ENCODE measurements at places on chromosomes 1 and 21. TPM values are rescaled to one million over a fixed set of nuclear protein-coding genes. Genes with fewer than 3 reads are reported as not detected.

The IRF6 gene
- total RNA-seq = 1.9 TPM

The TMEM200B gene
- total RNA-seq = 31.6 TPM

The FMN2 gene
- 2.8 TPM for total RNA-seq

The CD2 gene
- total RNA-seq = not detected

The SLC22A15 gene
- total RNA-seq = 6.5 TPM

The HJV gene
- 0.77 TPM for total RNA-seq

The DRAM2 gene
- 33.5 TPM for total RNA-seq

The RAB7B gene
- total RNA-seq = 0.78 TPM

The C1QC gene
- total RNA-seq = 23.0 TPM

The ZNF670 gene
- 1.7 TPM for total RNA-seq

The CLCNKA gene
- 0.20 TPM for total RNA-seq

The PTPRU gene
- 30.5 TPM for total RNA-seq

The SPATA46 gene
- not detected for total RNA-seq

The CFAP141 gene
- total RNA-seq = not detected

The CD5L gene
- total RNA-seq = not detected

The CFHR1 gene
- total RNA-seq = not detected

The OPTC gene
- not detected for total RNA-seq

The TESK2 gene
- total RNA-seq = 4.8 TPM

The LCE1E gene
- total RNA-seq = not detected

The LPAR3 gene
- 0.13 TPM for total RNA-seq

The CACNA1S gene
- not detected for total RNA-seq

The MX2 gene
- 14.6 TPM for total RNA-seq

The GJB3 gene
- total RNA-seq = not detected

The FOXD3 gene
- total RNA-seq = 2.2 TPM

The CD84 gene
- 4.8 TPM for total RNA-seq

The WNT9A gene
- 5.4 TPM for total RNA-seq

The GJA5 gene
- 3.9 TPM for total RNA-seq

The GUCA2B gene
- not detected for total RNA-seq

The GPR3 gene
- 0.67 TPM for total RNA-seq

The LCE1D gene
- total RNA-seq = not detected

The WDR26 gene
- 63.9 TPM for total RNA-seq

The GOLT1A gene
- total RNA-seq = not detected

The ALX3 gene
- not detected for total RNA-seq

The TLR5 gene
- total RNA-seq = 15.1 TPM

The CXADR gene
- total RNA-seq = 7.6 TPM

The MFAP2 gene
- 4.2 TPM for total RNA-seq

The NT5C1A gene
- total RNA-seq = not detected

The SEC16B gene
- total RNA-seq = 1.8 TPM

The SPATA45 gene
- not detected for total RNA-seq

The DNALI1 gene
- 12.7 TPM for total RNA-seq

The SPRR2E gene
- not detected for total RNA-seq

The SV2A gene
- 9.2 TPM for total RNA-seq

The GJA8 gene
- not detected for total RNA-seq

The VHLL gene
- total RNA-seq = not detected

The TRIM62 gene
- total RNA-seq = 5.2 TPM
